ENCODE measurements at places on chromosomes 2 and 18. TPM values are rescaled to one million over a fixed set of nuclear protein-coding genes. Genes with fewer than 3 reads are reported as not detected.

Gene DQX1
- total RNA-seq, result 58.3 TPM

Gene NCKAP5
- total RNA-seq, result 2.3 TPM

Gene SCTR
- total RNA-seq, result 0.32 TPM

Gene TCF23
- total RNA-seq, result 0.05 TPM

Gene MC5R
- total RNA-seq, result not detected

Gene TMEM237
- 11.6 TPM for total RNA-seq

Gene LHCGR
- total RNA-seq, result not detected

GRCh38 chr18:61203151-61203550 is 130.1 kb upstream of the CDH20 start:
- DNase-seq, result no peak

DNA sequence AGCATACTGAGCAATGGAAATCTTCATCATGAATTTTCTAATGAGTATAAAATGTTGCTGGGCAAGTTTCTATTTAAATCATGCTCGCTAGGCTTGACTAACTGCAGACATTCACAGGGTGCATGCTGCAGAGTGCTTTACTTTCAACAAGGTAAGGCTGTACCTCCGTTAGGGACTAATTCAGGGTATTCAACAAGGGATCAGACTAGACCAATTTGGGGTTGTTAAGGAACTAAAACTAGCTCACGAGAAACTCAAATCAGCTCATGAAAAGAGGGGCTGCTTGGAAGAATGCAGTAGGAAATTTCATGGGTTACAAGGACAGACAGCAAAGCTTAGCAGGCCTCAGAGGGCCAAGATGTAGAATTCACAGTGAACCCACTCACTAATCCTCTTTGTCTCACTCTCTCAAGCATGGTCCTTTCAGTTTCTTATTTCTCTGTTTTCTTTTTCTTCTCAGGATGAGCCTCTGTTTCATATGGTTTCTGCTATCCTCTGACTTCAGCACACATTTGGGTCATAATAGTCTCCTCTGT is 2.2 kb downstream of the MYO3B start:
- no peak for DNase-seq

- DNase-seq, result no peak
Measured at GRCh38 chr18:12478269-12479047, 70.7 kb downstream of the PRELID3A start.

- DNase-seq, result no peak
Measured at GRCh38 chr2:40591774-40592173, 139.9 kb upstream of the SLC8A1 start.

DNA sequence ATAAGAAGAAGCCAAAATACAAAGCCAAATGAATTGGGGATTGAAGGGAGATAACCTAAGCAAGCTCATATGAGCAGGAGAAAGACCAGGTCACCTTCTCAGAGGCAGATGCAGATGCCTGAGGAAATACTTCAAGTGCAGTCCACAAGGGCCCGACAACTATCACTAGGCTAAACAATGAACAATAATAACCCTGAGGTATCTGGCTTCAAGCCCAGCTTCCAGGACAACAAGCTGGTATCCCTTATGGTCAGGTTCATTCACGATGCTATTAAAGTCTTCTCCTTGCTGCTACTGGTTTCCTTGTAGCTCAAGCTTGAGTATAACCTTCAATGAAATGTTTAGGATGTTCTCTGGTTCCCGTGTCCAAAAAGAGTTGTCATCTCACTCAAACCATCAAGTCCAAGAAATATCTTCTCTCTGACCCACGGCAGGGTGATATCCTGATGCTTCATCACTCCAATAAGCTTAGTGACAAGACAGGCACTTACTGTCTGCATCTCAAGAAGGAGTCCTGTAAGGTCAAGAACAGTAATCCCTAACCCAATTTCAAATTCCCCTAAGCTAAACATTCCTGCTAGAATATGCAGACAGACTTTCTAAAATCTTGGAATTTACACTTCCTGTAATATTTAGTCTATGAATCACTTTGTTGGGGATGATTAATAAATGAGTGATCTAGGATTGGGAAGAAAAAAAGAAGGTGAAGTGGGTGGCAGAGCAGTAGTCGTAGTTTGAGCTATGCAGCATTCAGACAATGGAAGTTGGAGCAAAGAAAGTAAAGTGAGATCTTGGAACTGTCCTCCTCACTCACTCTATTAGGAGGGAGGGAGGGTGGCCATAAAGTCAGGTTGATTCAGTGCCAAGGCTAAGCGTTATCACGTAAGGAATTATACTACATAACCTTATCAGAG is 33.1 kb downstream of the CHN1 start:
- no peak for DNase-seq

- no peak for DNase-seq
Measured at GRCh38 chr18:49656073-49656692, 94.3 kb downstream of the LIPG start.

DNA sequence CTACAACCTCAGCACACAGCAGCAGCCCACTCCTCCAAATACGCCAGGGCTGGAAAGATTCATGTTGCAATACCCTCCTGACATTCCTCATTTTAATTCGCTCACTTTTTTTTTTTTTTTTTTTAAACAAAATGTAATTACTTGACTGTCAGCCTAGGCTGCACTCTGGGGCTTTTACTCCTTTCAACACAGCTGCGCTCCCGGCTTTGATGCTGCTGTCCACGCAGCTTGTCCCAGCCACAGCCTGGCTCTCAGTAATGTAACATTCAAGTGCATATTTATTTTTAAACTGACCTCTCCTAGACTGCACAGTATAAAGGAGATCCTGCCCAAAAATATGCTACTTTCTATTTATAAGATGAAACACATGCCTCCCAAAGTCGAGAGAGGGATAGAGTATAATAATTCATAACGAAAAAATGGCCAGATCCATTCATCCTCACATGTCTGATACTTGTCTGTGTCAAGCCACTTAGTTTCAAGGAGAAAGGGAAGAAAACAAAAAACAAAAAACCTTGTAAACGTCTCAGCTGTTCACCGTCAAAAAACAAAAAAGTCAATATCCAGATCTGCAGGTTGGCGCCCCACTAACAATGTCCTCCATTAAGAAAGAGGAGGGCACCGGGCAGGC is 949 bp downstream of the CDC42EP3 start:
- no peak for DNase-seq

- peak; percentile 72 for DNase-seq
Measured at GRCh38 chr2:10490806-10491291, 42.7 kb upstream of the ODC1 start.

- DNase-seq, result no peak
Measured at GRCh38 chr18:43863180-43863579, 585.9 kb upstream of the SYT4 start.

GRCh38 chr18:77168811-77169311 is 36.3 kb upstream of the MBP start:
- DNase-seq, result no peak

- no peak for DNase-seq
Measured at GRCh38 chr2:59701271-59701994, 852.0 kb downstream of the BCL11A start.

GRCh38 chr2:240954436-240955305 is 43.7 kb upstream of the SNED1 start:
- no peak for DNase-seq

GRCh38 chr2:26877276-26877675 is 29.3 kb downstream of the DPYSL5 start:
- no peak for DNase-seq

DNA sequence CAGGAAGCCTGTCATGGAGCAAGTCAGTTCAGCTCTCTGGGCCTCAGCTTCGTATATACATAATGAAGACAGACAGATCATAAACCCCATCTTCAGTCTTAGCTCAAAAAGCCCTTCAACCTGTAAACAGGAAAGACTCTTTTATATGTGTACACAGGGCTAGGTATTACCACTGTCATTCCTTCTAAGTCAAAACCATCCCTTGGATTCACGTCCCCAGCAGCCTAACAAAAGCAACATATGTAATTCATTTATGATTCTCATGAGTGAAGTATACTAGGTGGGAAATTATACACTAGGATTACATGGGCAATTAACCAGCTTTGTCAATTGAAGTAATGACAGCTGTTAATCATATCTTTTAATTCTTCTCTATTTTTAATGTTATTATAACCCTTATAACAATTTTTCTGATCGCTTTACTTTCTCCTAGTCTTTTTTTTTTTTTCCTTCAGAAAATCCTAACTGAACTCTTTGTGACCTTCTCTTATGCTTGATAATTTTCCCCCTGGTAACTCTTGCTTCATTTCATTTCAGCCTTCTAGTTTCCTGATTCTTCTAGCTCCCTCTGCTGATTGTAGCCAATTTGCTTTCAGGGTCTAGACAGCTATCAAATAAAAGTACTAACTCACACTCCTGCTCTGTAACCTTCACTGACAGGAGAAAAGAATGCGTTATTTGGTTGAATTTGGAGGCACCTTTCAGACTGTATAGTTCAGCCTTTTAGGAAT is 99.7 kb downstream of the RBM43 start:
- DNase-seq, result no peak

- no peak for DNase-seq
Measured at GRCh38 chr18:2920546-2921343, 73.9 kb downstream of the EMILIN2 start.

All from mucosa of descending colon (tissue), 3 donors.